BJ (cell line): ENCODE measurements at places on chromosomes 4 and X. TPM values are rescaled to one million over a fixed set of nuclear protein-coding genes. Genes with fewer than 3 reads are reported as not detected.

Gene SPANXA1
- not detected in 2 replicates for polyA plus RNA-seq

Gene PLAC8
- polyA plus RNA-seq, result 13.7 and 20.2 TPM in 2 replicates

Gene SLC49A3
- polyA plus RNA-seq, result 1.6 and 2.8 TPM in 2 replicates

Gene RAI2
- polyA plus RNA-seq, result 0.04 TPM in 1 of 2 replicates, not detected in the other

- no peak for DNase-seq
These were observed 172.9 kb downstream of the AFAP1 start for GRCh38 chr4:7766661-7767345.

GRCh38 chr4:94333866-94334265 is 8.8 kb downstream of the HPGDS start:
- DNase-seq, result no peak

DNA sequence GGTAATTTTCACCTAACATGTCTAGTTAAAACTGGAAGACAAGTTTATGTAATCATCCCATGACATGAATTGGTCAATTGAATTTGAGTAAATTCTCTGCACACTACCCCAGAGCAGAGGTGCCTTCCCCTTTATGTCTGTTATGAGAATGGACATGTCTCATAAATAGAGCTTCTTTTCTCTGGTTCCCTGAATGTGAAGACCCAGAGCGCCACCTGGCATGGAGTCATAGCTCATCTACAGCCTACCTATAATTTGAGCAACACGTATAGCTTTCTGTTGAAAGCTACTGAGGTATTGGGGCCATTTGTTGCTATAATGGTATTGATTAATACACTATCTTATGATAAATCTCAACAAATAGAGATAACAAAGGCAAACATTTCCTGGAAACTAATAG is 626.5 kb upstream of the GALNTL6 start:
- no peak for DNase-seq

DNA sequence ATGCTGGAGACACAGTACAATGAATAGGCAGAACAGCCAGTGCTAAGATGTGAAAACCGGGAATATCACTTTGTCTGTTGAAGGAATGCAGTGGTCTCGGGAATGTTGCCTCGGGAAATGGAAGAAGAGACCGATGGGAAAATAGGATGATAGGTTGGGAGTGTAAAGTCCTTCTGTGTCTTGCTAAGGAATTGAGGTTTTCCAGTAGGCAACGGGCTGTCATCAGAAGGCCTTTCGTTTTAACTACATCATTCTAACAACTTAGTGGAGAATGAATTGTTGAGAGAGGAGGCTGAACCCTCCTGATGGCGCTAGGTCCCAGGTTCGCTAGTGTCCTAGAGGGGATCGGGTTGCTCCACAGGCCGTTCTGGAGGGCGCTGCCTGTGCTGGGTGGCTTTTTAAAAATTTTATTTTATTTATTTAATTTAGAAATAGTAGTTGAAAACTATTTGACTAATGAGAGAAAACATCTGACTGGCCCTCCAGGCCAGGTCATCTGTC is 730 bp downstream of the VBP1 start:
- DNase-seq, result no peak

DNA sequence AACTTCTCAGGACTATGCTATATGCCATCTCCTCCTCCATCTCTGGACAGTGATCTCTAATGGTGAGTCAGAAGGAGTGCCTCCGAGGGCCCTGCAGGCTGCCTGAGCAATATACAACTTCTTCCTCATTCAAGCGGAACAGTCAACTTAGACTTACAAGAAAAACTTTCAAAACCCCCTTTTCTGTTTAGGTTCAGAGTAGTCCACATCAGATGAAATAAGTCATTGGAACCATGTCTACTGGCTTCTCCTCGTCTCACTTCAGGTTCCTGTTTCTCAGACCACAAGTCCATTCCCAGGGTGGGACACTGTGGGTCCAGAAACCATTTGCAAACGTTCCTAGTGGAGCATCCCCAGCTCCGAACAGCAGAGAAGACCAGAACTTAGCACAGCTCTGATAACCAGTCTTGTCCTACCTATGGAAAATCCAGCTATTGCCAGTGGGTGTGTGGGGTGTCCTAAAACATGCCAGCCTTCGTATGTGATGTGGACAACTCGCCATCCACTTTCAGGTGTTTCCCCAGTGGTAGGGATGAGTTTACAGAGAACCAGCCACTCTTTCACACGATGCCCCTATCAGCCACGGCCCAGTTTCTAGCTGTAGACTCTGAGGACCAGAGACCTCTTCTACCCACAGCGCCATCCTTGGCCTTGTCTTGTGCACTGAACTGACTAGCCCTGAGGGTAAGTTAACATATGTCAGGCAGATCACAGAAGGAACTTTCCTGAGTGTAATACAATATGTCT is 32.7 kb upstream of the NKRF start:
- DNase-seq, result no peak

GRCh38 chrX:53950130-53950733 is 94.0 kb downstream of the PHF8 start:
- no peak for DNase-seq

GRCh38 chr4:133355633-133356032 is 206.5 kb downstream of the PCDH10 start:
- DNase-seq, result no peak
